ENCODE measurements at places on chromosomes 4 and X.
A peak's percentile ranks its signal among the peaks of the same experiment; 100 is the strongest.

DNA sequence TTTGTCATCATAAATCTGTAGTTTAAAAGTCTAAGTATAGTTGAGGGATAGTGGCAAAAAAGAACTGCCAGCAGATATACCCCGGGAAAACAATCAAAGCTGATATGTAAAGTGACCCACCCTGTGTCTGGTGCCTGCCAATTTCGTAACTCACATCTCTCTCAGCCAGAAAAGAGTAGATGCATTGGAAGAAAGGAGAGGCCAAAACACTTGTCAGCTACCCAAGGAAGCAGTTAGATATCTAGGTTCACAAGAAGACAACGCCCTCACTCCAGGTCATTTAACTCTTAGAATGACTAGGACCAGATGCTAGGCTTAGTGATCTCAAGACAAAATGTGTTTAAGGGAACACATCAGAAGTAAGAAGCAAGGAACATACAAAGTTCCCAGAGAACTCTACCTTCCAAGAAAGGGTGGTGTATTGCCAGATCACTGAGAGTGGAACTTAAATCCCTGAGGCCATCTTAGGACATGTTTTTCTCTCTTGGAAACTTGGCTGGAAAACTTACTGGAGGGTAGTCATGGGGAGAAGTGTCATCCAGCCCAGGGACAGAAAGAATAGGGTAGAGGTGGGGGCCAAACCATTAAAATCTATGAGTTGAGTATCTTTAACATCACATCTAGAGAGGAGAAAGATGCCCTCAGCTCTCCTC lies 125.9 kb downstream of the SHISA3 start:
- no peaks in the 10 kb centered on the region for H3K4me1 ChIP-seq
- H3K27ac ChIP-seq, result no peak overlapping the region

- peaks cover 7% of the 10 kb centered on the region for H3K4me1 ChIP-seq
- H3K27ac ChIP-seq, result peak overlapping the region; percentile 62
- no peaks in the 10 kb centered on the region for H3K27me3 ChIP-seq
Observed at GRCh38 chr4:118834960-118835569, 861 bp downstream of the SEC24D start.

DNA sequence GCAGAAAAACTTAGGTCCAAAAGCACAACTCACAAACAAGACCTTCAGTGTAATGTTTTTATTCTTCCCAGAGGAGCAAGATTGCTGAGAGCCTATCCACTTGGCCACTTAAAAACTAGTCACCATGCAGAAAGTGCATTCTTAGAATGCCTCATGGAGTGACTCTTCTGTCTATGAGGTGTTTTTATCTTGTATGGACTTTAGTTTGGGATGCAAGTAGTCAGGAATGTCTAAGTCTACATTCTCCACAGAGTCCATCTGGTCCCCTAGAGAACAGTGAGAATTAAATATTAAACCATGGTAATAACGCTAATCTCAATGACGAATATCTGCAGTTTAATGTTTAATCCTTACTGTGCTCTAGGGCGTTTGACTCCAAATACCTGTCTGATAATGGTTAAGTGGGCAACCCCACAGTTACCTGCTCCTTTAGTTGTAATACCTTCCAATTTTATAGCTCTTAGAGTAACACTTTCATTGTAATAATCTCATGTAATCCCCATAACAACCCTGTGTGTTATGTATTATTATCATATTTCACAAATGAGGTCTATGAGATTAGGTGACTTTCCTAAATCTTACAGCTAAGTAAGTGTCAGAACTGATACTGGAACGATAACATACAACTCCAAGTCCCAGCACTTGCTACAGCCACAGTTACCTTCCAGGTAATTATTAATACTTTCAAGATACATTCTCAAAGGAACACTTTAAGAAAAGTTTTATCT lies 235.6 kb upstream of the JADE1 start:
- H3K4me1 ChIP-seq, result no peaks in the 10 kb centered on the region
- H3K36me3 ChIP-seq, result no peaks in the 10 kb centered on the region
- no peak overlapping the region for H3K4me3 ChIP-seq
- no peak overlapping the region for H3K27ac ChIP-seq
- no peaks in the 10 kb centered on the region for H3K27me3 ChIP-seq

- H3K27ac ChIP-seq, result peak overlapping the region; percentile 64
- H3K36me3 ChIP-seq, result no peaks in the 10 kb centered on the region
- DNase-seq, result peak; percentile 84
- peak overlapping the region; percentile 38 for H3K4me3 ChIP-seq
Observed at GRCh38 chrX:40013266-40014195, 84.2 kb downstream of the BCOR start.

DNA sequence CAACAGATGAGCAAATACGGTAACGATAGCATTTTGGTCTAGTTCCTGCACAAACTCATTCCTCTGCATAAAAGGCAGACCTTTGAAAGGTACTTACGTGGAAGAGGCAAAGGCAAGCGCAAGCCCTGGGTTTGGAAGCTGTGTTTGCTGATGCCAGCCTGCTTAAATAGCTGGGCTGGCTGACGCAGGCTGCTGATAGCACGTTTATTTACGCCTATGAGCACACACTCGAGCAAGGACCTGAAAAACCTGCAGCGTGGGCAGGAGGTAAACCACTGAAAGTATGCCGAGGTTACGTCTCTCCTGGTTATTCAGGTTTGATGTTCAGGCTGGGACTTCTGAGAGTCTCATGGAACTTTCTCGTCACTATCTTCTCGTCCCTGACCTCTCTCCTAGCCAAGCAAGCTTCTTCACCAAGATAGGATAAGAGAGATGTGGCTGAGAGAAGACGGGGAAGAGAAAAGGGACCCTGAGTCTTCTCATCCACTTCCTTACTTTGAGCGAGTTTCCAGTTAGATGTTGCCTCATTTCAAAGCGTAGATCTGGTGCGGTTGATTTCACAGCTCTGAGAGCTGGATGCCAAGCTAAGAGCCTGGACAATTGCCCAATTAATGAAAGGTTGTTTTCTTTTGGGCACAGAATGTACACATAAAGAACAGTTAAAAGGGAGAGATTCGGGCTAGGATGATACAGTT lies at the start of gene HOPX:
Gene HOPX, minus strand, starts transcription at position 139 of the 695 bp plus-strand sequence. CDS start 23,480 bp downstream, outside the sequence.
- H3K4me3 ChIP-seq, result peak within 1 kb of the TSS; percentile 74
- no peaks in the 10 kb centered on the region for H3K27me3 ChIP-seq
- H3K36me3 ChIP-seq, result no peaks in the 10 kb centered on the region
- peaks cover 7% of the 10 kb centered on the region for H3K4me1 ChIP-seq
- DNase-seq, result peak; percentile 70
- no peak within 1 kb of the TSS for H3K27ac ChIP-seq

- H3K36me3 ChIP-seq, result no peaks in the 10 kb centered on the region
- DNase-seq, result peak; percentile 60
- no peaks in the 10 kb centered on the region for H3K4me1 ChIP-seq
- no peak overlapping the region for H3K27ac ChIP-seq
Observed at GRCh38 chr4:77959566-77960338, 97.1 kb downstream of the MRPL1 start.

DNA sequence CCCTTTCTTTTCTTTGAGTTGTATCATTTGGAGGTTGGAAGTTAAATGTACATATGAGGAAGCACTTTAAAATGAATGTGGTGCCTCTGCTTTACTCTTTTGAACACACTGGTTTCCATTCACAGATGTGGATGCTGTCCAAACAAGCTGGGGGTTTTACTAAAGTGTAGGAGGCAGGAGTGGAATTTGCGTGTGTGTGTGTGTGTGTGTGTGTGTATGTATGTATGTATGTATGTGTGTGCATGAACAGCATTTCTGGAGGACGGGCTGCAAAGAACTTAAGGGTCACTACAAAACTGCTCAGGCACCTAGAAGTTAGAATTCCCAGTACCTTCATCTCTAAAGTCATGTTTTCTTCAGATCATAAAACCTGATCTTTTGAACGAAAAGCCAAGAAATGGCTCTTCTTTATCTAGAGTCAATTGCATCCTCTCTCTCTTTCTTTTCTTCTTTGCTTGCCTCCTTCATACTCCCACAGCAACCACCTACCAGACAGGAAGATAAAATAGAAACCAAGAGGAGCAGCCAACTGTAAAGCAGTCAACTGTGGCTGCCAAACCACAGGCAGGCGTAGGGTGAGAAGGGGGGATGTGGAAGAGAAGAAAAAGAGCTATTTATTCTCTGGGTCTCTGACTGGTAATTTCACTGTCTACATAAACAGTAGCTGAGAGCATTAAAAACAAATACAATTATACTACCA lies 177.0 kb upstream of the RASGEF1B start:
- no peaks in the 10 kb centered on the region for H3K36me3 ChIP-seq
- peaks cover 46% of the 10 kb centered on the region for H3K4me1 ChIP-seq
- H3K27me3 ChIP-seq, result no peaks in the 10 kb centered on the region
- H3K4me3 ChIP-seq, result peak overlapping the region; percentile 54

DNA sequence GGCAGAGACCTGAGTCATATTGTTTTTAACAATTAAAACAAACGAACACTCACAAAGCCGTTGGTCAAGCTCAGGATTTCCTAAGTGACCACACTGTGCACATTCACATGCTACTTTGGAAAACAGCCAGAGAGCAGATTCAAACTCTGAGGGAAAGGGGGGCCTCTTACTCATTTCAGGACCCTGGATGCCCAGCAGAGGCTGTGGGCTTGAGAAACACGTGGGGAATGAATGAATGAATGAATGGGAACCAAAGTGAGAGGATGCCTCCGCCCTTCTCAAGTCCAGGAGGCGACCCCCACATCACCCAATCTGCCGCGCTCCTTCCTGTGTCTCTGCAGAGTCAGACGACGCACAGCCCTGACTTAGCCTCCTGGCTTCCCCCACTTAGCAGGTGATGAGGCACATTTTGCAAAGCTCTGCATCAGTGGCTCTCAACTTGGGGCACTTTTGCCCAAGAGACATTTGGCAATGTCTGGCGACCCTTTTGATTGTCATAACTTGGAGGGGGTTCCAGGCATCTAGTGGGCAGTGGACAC lies 76.0 kb downstream of the ABLIM2 start:
- DNase-seq, result no peak
- H3K4me1 ChIP-seq, result no peaks in the 10 kb centered on the region
- H3K4me3 ChIP-seq, result no peak overlapping the region
- H3K27me3 ChIP-seq, result no peaks in the 10 kb centered on the region

DNA sequence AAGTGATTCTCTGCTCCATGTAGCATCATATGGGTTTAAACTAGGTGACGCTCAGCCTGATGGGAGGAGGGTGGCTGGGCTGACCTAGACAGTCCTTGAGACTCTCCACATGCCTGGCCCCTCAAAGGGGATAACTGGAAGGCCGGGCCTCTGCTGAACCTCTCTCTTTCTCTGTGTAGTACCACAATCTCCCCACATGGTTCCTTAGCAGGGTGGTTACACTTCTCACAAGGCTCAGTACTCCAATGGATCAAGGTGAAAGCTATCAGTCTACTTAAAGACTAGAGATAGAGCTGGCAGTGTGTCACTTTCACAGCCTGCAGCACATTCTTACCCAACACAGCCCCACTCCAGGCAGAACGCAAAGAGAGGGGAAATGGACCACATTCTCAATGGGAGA lies 80.4 kb downstream of the LDB2 start:
- H3K4me1 ChIP-seq, result no peaks in the 10 kb centered on the region
- DNase-seq, result no peak
- H3K27me3 ChIP-seq, result no peaks in the 10 kb centered on the region
- no peak overlapping the region for H3K27ac ChIP-seq
- no peaks in the 10 kb centered on the region for H3K36me3 ChIP-seq

Data from common myeloid progenitor, CD34-positive (primary cell).